ENCODE measurements at places on chromosomes 13 and 19.

GRCh38 chr13:78680115-78680561 is 21.2 kb upstream of the OBI1 start:
- no peak for DNase-seq

GRCh38 chr13:20714563-20715329 is 11.2 kb downstream of the IL17D start:
- no peak for DNase-seq

DNA sequence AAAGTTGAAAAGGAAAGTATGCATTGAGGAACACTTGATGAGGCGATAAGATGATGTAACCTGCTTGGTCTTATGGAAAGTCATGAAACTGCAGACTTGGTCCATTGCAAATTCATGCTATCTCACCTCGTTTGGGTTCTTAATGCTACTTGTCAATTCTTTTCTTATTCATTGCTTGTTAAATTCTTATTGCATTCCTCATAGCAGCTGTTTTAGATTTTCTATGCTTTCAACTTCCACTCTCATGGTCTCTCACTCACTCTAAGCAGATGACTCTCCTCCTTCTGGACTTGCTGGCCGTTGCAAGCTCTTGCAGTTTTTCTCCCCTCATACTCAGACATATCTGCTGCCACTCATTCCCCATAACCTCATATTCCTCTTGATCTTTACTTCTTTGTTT is 67.8 kb upstream of the CSNK1A1L start:
- DNase-seq: no peak

DNA sequence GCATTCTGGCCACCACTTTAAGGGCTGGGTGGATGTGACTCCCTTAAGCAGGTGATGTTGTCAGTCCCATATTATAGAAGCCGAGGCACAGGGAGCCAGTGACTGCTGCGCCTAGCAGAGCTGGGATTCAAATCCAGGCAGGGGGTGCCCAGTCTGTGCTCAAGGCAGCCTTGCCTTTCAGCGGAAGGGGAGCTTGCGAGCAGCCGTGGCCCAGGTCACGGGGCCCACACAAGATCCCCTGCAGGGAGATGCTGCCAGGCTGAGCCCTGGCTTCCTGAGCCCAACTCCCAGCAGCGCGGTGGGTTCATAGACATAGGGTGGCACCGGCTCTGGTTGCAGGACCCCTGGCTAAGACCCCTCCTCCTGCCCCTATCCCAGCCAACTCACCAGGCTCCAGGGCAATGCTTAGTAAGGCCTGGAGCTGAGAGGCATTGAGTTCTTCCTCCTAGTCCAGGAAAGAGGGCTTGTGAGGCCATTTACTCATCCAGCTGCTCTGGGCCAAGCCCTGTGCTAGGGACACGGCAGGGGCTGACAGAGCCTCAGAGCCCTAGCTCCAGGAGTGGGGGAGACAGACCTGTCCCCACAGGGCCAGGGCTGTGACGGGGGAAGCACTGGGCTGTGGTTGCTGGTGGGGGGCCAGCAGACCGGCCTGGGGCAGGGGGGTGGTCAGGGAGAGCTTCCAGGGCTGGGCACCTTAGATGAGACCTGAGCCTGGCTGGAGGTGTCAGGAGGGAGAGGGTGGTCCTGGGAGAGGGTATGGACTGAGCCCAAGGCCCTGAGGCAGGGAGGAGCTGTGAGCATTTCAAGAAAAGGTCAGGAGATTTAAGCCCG is 9.6 kb downstream of the CAPN12 start:
- DNase-seq: no peak

DNA sequence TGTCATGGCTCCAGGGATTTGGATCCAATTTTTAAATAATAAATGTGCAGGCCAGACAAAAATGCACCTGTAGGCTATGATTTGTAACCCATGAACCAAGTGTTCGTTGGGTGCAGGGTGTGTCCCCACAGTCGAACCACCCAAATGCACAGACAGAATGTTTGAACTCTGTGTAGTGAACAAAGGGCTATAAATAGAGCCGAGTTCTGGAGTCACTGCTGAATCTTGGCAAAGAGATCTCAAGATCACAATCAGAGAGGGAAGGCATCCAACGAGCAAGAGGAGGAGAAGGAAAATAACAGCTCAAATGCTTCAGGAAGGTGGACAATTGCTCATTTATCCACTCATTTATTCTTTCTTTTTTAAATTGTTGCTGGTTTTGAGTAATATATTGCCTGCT is 547.9 kb downstream of the FGF9 start:
- DNase-seq: no peak

DNA sequence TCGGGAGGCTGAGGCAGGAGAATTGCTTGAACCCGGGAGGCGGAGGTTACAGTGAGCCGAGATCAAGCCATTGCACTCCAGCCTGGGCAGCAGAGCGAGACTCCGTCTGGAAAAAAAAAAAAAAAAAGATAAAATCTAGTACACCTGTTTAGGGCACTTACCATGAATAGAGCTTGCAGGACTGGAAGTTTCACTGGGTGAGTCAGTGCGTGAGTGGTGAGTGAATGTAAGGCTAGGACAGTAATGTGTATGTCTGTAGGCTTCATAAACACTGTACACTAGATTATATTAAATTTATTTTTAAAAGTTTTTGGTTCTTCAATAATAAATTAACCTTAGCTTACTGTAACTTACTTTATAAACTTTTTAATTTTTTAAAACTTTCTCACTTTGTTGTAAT is 22.9 kb downstream of the PPP5C start:
- no peak for DNase-seq

DNA sequence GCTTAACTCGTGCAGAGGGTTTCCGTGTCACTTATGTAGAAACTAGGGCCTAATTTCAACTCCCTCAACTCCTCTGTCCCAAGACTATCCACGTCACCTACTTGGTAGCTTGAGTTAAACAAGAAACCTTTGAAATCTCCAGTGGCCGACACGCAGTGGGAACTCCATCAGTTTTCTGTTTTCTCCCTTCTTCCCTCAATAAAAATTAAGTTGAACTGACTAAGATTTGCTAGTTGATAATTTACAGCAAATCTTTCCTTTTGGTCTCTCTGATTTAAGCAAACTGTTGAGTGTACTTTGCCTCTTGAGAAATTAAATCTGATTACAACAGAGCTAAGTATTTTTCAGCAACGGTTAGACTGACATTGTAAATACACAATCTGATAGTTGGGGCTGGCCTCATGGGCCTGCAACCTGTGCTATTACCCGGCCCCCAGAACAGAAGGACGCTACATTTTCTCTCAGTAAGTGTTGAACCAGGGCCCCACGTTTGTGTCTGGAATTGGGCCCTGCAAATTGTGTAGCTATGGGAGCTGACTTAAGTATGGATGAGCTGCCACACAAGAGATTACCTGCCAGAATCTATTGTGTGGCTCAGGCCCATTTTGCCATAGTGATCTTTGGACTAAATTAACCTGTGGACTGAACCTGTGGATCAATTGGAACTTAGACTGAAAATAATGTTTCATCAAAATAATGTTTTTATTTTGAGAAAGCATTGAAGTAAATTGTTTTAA is 708 bp upstream of the ESD start:
- no peak for DNase-seq

DNA sequence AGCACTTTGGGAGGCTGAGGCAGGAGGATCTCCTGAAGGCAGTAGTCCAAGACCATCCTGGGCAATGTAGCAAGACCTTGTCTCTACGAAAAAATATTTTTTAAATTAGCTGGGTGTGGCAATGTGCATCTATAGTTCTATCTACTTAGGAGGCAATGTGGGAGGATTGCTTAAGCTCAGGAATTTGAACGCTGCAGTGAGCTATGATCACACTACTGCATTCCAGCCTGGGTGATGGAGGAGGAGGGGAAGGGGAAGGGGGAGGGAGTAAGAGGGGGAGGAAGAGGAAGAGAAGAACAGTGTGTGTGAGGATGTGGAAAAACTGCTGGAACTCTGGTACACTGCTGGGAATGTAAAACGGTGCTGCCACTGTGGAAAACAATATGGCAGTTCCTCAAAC is 9.2 kb upstream of the CLIP3 start:
- no peak for DNase-seq

- DNase-seq: no peak
Observed at GRCh38 chr19:55216461-55217198, 7.3 kb upstream of the PTPRH start.

DNA sequence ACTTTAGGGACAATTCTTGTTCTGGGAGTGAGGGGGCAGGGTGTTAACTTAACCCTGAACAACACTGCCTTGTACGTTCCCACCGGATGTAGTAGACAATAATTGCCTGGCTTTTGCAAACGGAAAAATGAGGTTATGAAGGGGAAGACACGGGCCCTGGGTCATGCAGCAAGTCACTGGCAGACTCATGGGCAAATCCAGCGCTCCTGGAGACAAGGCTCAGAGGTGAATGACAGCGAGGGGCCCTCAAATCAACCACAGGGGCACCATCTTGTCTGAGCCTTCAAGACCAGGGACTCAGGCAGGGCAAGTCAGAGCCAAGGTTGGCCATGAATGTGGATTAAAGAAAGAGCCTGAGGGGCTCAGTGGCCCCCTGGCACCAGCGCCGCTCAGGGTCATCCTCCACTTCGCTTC is 2.8 kb downstream of the RASA3 start:
- peak; percentile 32 for DNase-seq

DNA sequence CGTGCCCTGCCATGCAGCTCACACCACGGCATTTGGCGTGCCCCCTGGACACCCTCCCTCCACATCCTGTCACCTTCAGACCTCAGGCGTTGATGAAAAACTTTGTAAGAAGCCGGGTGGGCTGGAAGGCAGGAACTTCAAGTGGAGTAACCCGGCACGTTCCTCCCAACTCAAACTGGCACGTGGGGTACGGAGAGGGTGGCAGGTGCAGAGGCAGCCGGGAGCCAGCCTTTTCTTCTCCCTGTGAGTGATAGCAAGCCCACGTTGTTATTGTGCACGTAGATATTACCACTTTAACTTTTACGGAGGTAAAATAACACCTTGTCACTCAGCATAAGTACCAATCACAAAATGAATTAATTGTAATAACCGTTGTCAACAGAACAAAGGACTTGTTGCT is 198.0 kb downstream of the ZNF536 start:
- DNase-seq: no peak

DNA sequence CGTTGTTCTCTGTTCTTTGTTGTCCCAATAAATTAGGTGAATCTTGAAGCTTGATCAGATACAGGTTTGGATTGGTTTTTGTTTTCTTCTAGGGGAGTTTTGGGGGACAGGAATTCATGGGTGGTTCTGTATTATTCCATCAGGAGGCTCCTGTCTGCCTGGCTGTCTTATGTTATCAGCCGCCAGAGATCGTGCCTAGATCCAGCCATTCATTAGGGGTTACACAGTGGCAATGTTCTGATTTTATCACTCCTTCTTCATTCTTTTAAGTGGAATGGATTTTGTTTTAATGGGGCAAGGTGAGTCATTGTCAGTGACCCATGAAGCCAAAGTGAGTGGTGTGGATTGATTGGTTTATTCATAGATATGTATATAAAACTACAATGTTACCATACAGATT is 71.9 kb downstream of the CHST8 start:
- DNase-seq: no peak

DNA sequence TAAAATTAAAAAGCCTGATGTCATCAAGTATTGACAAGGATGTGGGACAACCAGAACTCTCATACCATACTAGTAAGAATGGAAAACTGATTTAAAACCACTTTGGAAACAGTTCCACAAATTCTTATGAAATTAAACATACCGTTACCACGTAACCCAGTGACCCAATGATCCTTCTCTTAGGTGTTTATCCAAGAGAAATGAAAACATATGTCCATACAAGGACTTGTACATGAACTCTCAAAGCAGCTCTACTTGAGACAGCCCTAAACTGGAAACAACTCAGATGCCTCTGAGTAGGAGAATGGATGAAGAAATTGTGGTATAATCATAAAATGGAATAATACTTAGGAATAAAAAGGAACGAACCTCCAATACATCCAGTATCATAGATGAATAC is 27.6 kb downstream of the SLC6A16 start:
- DNase-seq: no peak

GRCh38 chr13:71577127-71577526 is 289.9 kb downstream of the DACH1 start:
- no peak for DNase-seq

DNA sequence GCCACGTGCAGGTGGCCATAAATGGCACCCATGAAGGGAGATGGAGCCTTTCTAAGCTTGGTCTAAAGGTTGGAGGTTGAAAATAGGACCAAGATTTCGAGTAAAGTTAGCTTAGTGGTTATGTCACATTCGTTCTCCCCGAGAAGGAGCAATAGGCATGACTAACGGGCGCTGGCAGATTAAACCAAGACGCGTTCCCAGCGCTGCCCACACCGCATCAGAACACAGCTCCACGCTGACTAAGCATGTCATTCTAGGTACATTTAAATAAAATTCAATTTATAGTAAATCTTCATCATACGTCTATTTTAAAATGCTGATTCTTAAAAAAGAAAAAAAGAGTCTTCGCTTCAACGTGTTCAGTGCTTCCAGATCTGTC is 95.0 kb upstream of the IRS2 start:
- DNase-seq: no peak

DNA sequence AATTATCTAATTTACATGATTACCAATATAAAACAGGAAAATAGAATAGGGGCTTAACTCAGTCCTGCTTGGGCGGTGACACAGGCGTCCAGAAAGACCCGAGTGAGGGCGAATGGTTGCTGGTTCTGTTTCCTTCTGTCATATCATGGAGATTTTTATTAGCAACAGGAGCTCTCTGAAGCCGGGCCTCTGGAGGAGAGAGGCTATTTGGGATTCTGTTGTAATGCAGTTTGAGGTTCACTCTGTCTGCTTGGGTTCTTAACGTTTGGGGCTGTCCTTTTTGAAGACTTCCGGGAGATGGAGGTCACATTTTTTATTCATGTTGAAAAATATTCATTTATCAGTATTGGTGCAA is 115.7 kb upstream of the ZNF536 start:
- DNase-seq: no peak

GRCh38 chr13:106038752-106039151 is 496.7 kb downstream of the EFNB2 start:
- DNase-seq: no peak

GRCh38 chr19:30516111-30516510 is 143.9 kb downstream of the ZNF536 start:
- DNase-seq: no peak

DNA sequence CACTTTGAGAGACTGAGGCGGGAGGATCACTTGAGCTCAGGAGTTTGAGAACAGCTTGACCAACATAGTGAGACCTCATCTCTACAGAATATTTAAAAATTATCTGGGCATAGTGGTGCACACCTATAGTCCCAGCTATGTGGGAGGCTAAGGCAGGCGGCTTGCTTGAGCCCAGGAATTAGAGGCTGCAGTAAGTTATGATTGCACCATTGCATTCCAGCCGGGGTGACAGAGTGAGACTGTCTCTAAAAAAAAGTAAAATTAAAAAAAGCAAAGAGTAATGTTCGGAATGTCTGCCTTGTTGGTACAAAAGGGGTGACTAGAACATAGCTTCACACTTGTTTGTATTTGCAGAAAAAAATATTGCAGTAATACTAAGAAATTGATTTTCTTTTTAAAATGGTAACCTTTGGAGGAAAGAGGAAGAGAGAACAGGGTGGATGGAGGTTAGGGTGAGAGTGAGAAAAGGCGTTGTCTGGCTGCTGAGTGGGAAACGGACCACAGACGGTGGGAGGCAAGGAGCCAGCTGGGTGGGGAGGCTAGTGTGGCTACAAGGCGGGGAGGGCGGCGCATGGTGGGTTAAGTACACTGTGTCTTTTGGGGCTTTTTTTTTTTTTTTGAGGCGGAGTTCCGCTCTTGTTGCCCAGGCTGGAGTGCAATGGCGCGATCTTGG is 10.2 kb downstream of the PPP1R14A start:
- no peak for DNase-seq
